ENCODE measurements at places on chromosomes 2 and 18. TPM values are rescaled to one million over a fixed set of nuclear protein-coding genes. Genes with fewer than 3 reads are reported as not detected.

ALLC gene
- polyA plus RNA-seq, result not detected

MEIS1 gene
- not detected for polyA plus RNA-seq

SLC35F5 gene
- polyA plus RNA-seq, result 11.7 TPM

HOXD10 gene
- polyA plus RNA-seq, result not detected

MSH6 gene
- 6.0 TPM for polyA plus RNA-seq

MYCN gene
- not detected for polyA plus RNA-seq

KIF5C gene
- polyA plus RNA-seq, result not detected

RUFY4 gene
- polyA plus RNA-seq, result 24.0 TPM

MOGAT1 gene
- not detected for polyA plus RNA-seq

SMAD4 gene
- polyA plus RNA-seq, result 21.0 TPM

ACTG2 gene
- polyA plus RNA-seq, result not detected

MZT2B gene
- 66.8 TPM for polyA plus RNA-seq

SH3BP4 gene
- polyA plus RNA-seq, result 0.66 TPM

CXCR1 gene
- polyA plus RNA-seq, result 0.59 TPM

FBXO48 gene
- 0.27 TPM for polyA plus RNA-seq

ABCA12 gene
- polyA plus RNA-seq, result not detected

NPHP1 gene
- polyA plus RNA-seq, result not detected

RGPD3 gene
- polyA plus RNA-seq, result not detected

PROKR1 gene
- not detected for polyA plus RNA-seq

HRH4 gene
- not detected for polyA plus RNA-seq

IL1R1 gene
- polyA plus RNA-seq, result 2.7 TPM

CLIP4 gene
- polyA plus RNA-seq, result 19.6 TPM

PUM2 gene
- 9.8 TPM for polyA plus RNA-seq

CYP27C1 gene
- not detected for polyA plus RNA-seq

GLB1L gene
- polyA plus RNA-seq, result 4.8 TPM

LHCGR gene
- not detected for polyA plus RNA-seq

SPDYA gene
- not detected for polyA plus RNA-seq

ATP6V1B1 gene
- polyA plus RNA-seq, result not detected

SLC38A11 gene
- not detected for polyA plus RNA-seq

CRYGC gene
- polyA plus RNA-seq, result not detected
